ENCODE measurements at places on chromosomes 6 and 20.

- DNase-seq = no peak
Measured at GRCh38 chr20:922781-923180, 6.6 kb upstream of the ANGPT4 start.

- DNase-seq = peak; percentile 48
Measured at GRCh38 chr6:127118298-127119101, at the start of gene RSPO3. TSS of gene RSPO3 (plus strand) at chr6:127118671. CDS start at chr6:127119193, 522 bp downstream.

DNA sequence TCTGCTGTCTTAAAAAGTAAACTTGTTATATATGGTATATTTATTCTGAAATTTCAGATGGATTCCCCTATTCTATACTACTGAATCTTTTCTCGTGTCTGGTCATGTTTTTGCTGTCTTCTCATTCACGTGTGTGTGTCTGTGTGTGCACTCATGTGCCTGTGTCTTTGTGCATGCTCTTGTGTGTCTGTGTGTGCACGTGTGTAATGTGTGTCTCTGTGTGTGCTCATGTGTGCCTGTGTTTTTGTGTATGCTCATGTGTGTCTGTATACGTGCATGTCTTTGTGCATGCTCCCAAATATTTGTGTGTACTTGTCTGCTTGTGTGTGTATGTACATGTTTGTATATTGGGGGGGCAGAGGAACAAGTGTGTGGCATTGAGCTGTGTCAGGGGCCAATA, 34.0 kb downstream of the PRR18 start:
- DNase-seq = no peak

DNA sequence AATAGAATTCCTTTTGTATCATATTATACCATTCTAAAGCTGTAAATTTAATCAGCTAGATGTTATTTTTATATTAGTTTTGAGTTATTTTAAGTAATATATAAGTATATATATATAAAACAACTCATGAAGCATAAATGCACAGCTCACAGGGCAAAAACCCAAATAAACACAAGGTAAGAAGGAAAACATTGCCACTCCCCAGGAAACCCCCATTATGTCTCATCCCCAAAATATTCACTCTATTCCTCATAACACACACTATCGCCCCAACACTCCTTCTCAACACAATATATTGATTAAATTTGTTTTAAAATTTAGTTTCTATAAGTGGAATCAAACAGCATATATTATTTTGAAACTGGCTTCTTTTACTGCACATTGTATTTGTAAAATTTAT, 98.6 kb upstream of the FAM83B start:
- no peak for DNase-seq

- DNase-seq = no peak
Measured at GRCh38 chr20:1423625-1424106, 30.8 kb upstream of the FKBP1A start.

DNA sequence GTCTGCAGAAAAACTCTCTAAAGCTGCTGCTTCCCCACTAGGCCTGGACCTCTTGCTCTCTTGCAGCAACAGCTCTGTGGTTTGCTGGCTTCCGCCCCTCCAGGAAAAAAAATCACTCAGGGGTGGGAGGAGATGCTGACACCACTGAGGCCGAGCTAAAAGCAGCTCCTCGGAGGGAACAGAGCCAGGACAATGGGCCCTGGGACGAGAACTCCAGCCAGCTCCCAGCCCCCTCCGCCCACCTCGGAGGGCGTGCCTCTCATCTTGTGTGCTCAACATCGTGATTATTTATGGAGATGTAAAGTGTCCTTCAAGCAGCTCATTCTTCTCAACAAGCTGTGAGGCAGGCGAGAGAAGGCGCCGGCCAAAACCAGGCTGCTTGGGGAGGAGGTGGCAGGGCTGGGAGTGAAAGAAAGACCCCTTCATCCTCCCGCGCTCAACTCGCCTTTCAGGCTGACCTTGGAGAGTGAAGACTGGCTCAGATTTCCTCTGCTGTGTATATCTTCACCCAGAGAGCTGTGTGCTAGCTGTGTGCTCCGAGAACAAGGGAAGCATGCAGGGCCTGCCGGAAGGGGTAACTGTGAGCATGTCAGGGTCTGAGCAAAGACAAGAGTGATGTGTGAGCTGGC, 53.5 kb upstream of the LRFN2 start:
- DNase-seq = no peak

- DNase-seq = no peak
Measured at GRCh38 chr20:19815553-19815991, 57.5 kb downstream of the RIN2 start.

DNA sequence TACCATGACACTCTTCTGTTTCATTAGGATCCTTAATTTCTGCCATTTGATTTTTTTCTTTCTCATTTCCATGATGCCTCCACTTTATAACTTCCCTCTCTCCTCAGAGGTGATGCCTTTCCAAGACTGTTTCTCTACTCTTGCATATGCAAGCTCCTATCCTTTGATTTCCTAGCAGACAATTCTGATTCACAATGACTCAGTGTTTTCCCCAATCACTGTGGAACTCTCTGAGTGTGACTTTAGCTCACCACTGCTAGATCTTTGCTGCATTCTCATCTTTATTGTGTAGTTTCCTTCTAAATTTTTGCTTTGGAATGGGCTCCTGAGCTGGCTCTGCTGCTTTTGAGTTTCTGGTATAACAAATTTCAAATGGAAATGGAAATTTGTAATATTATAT, 184.9 kb downstream of the TINAG start:
- DNase-seq = no peak

- no peak for DNase-seq
Measured at GRCh38 chr20:40410028-40410427, 279.0 kb downstream of the MAFB start.

DNA sequence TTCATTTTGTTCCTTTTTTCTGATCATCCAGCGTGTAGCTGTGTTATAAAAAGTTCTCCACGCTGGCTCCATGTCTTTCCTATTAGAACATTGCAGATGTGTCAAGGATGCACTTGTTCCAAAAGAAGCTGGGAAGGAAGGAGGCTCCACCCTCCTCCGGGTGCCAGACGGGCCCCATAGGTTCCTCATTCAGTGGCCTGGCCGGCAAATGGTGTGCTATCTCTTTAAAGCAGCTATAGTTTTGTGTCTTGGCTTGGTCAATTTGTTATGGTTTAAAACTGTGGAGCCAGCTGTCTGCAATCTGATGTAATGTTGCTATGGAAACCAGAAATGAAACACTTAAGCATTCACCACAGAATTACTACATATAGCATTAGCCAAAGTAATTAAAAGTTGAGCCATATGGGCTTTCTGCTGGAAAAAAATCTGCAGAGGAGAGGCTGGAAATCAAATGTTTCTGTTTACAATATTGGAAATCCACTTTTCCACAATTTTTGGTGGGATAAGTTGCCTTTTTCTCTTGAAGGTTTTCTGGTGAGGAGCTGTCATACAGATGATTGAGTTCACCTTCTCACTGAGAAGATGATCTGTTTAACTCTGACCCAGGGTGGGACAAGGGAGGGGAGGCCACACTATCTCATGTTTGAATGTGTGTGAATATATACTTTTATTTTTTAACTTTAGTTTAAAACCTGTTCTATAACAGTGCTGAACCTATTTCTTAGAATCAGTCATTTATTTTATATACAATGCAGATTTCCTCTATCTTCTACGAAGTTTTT, 167.4 kb downstream of the SASH1 start:
- DNase-seq = peak; percentile 40

DNA sequence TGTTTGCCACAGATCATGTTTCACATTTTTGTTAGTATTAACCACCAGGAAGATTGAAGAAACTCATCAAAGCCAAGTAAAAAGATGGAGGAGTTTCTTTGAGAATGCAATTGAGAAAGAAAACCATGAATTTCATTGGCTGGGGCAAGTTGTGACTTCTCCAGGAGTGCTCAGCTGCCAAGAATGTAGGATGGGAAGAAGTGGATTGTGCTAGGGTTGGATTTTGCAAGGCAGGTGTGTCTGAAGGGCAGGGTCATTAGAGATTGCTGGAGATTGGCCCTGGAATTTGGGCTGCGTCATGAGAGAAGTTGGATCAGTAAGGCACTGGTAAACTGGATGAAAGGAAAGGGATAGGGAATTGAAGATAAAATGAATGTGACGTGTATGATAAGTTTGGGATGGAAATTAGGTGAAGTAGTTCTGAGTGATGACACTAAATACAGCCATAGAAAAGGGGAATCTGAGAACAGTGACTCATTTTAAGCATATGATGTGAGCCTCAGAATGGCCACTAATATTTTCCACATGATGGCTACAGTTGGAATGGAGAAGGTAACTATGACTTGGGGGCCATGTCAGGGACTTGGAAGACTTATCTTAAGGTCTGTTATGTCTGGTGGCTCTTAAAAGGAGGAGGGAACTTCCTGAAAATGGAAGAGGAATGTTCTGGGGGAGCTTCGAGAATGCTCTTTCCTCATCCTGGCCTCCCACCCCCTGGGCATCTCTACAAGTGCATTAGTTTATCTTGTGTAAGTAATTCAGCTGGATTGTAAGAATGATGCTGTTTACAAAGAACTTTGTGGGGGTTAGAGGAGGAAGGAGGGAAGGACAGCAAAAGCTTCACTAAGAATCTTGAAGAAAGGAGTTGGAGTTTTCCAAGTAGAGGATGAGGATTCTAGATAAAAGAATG, 27.8 kb upstream of the ERVFRD-1 start:
- no peak for DNase-seq

DNA sequence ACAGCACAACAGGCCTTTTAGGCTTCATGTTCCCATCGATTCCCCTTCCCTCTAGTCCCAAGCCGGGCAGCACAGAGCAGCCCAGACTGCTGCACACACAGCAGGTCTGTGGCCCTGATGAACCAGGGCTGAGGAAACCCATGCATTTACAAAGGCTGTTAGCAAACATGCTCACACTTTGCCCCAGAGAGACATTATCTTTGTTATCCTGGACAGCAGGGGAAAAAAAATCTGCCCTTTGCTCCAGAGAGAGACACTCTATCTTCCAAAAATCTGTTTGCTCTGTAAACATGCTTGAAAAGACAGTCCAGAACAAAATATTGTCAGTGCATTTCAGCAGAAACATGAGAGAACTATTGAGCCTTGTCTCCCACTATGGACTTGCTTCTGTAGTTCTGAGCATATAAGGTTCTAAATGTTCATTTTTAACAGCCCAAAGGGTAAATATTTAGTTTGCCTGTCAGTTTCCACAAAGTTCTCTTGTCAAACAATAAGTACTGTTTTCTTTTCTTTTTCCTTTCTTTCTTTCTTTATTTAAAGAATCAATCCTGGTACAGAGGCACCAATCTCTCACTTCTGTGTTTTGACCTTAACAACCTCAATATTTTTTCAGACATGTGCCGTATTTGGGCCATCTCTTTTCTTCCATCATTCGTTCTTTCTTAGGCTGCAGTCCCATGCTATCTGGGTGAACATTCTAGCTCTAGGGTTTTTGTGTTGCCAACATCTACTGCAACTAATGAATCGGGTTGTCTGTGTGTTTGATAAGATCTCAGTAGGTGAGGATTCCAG, 468.0 kb downstream of the EPM2A start:
- DNase-seq = no peak

- DNase-seq = no peak
Measured at GRCh38 chr6:138569970-138570724, 70.9 kb upstream of the NHSL1 start.

DNA sequence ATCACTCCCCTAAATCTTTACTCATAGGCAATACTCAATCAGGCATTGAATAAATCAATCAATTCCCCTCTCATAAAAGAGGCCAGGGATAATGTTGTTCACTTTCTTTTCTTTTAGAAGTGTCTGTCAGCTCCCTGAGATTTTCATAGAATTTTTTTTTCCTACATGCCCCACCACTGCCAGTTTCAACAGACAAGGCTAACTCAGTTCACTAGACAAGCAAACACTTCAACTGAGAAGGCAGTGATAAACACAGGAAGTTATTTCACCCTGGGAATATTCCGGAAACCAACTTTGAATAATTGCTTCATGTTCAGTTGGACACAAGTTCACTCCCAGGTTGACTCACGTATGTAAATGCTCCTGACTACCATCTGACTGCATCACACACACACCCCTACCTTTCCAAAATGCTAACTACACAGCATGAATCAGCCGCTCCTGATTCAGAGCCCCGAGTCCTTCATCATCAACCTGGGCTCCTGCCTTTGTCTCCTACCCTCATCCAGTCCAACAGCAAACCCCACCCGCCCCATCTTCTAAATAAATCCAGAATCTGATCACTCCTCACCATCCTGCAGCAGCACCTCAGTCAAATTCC, 143.9 kb downstream of the BCAS1 start:
- DNase-seq = no peak

DNA sequence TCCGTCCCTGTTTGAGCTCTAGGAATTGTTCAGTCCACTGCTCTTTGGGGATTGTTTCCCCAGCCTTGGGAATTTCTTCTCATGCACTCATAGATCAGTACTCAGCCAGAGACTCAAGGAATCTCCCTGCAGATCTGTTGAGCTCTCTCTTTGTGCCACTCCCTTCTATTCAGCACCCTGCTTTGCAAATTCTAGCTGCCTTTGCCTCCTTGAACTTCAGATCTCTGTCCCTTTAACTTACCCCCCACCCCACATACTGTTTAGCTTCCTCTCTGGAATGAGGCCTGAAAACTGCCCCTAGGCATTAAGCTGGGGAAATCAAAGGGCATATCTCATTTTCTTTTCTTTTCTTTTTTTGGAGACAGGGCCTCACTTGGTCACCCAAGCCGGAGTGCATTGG, 30.5 kb downstream of the QRSL1 start:
- no peak for DNase-seq

DNA sequence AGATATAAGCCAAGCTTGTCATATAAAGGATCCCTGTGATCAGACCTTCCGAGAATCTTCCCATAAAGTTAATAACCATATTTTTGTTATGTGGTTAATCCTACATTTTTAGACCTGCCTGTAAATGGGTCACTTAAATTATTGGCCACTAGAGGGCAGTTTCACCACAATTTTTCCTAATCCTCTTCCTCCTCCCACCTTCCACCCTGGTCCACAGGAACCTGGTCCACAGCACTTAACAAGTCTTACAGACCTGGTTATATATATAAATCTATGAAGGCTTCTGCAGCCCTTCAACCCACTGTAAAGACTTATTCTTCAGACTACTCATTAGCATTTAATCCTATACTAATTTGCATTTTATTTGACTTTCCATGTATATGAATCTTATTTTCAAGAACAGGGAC, 28.3 kb downstream of the MRS2 start:
- DNase-seq = no peak

DNA sequence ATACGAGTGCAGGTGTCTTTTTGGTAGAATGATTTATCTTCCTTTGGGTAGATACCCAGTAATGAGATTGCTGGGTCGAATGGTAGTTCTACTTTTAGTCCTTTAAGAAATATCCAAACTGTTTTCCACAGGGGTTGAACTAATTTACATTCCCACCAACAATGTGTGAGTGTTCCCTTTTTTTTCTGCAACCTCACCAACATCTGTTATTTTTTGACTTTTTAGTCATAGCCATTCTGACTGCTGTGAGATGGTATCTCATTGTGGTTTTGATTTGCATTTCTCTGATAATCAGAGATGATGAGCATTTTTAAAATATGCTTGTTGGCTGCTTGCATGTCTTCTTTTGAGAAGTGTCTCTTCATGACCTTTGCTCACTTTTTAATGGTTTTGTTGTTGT, 1.9 kb upstream of the ZNF831 start:
- DNase-seq = no peak

DNA sequence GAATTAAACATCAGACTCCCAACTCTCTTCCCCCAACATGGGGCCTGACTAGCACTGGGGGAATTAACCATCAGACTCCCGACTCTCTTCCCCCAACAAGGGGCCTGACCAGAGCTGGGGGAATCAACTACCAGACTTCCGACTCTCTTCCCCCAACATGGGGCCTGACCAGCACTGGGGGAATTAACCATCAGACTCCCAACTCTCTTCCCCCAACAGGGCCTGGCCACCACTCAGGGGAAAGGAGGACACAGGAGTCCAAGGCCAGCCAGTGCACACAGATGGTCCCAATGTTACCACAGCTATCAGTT, 13.1 kb downstream of the CST7 start:
- no peak for DNase-seq
